ENCODE measurements at places on chromosomes 5 and 9. TPM values are rescaled to one million over a fixed set of nuclear protein-coding genes. Genes with fewer than 3 reads are reported as not detected.

GRCh38 chr9:37283730-37284325 lies 138.7 kb upstream of the GRHPR start:
- DNase-seq = no peak

Gene NKD2
- 0.66 TPM for total RNA-seq

DNA sequence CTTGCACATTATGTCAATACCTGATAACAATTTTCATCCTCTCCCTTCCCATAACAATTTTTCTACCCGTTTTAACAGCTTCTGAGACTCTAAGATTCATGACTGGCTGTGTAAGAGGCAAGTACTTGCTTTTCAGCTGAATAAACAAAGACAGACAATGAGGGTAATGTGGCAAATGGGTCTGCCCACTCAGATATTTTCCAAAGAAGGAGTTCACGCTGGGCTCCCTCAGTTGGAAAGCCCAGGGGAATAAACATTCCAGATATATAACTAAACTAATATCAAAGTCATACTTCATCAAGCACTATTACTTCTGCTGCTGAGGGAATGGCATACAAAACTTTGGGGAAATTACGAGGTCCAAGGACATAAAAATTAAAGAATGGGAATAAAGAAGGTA lies 24.4 kb downstream of the MEGF9 start:
- no peak for DNase-seq

GRCh38 chr5:179908528-179908927 lies 831 bp upstream of the TBC1D9B start:
- no peak for DNase-seq

Gene CARTPT
- not detected for total RNA-seq

DNA sequence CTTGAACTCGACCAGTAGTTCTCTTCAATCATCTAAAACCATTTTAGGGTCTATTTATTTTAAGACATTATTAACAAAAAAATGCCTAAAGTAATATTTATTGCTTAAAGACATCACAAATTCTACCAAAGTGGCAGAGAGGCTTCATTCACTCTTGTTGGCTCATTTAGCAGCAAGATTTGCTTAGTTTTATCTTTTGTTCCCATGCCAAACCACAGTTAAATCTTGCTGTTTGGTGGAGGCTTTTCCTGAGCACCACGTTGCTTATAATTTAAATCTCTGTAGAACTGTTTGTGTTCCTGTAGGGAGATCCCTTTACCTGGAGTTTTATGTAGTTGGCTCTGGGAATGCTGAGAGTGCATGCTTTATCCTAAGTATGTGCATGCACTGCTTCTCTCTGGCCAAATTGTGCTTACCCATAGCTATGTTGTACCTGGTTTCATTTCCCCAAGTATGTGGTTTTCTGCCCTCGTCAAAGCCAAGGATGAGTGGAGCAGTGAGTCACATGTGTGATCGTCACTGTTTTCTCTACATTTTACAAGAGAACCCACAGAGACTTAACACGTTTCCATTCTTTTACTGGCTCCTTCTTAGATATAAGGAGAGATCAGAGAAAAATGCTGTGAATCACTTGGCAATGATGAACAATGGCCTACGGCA lies 42.1 kb upstream of the MAST4 start:
- peak; percentile 41 for DNase-seq

GRCh38 chr5:108749128-108749861 lies 1.6 kb downstream of the FER start:
- peak; percentile 72 for DNase-seq

DNA sequence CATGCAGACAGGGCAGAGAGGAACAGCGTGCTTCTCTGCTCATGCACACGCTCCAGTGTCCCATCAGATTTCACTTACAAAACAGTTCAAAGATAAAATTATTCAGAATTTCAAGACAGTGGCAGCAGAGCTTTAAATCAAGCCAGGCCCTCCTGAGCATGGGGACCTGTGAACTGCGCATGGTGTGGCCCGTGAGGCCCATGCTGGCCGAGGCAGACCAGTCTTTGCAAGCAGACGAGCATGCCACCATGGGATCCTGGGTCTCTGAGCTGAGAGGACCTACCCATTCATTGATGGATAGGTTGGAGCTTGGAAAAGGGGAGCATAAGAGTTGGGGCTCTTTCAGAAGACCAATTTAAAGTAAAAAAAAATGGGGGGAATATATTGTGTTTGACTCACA lies 35.0 kb upstream of the SAP30L start:
- no peak for DNase-seq

DNA sequence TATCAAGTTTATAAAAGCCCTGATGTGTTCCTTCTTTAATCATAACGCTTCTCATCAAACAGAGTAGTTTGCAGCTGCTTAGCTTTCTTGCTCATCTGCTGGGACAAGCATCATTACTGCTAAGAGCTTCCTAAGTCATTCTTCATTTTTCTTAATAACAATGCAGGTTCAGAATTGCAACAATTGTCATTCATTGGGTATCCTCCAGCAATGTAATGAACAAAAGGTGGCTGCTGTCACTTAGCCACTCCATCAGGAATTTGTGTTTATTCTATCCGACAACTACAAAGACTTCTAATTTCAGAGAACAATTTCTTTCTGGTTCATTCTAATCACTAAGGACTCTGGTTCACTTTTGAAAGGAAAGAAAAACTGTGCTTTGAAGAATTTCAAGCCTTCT lies 836.7 kb upstream of the CDH10 start:
- no peak for DNase-seq

GRCh38 chr9:75333624-75334023 lies 245.3 kb downstream of the OSTF1 start:
- no peak for DNase-seq

Data from activated naive CD8-positive, alpha-beta T cell treated with anti-CD3 and anti-CD28 coated beads for 36 hours (primary cell).